Activated CD8-positive, alpha-beta memory T cell treated with anti-CD3 and anti-CD28 coated beads, Interleukin-2, amount 10 ng/mL, durations not matched to agents 7 days and 5 days (primary cell): ENCODE measurements at places on chromosomes 5 and 9.

DNA sequence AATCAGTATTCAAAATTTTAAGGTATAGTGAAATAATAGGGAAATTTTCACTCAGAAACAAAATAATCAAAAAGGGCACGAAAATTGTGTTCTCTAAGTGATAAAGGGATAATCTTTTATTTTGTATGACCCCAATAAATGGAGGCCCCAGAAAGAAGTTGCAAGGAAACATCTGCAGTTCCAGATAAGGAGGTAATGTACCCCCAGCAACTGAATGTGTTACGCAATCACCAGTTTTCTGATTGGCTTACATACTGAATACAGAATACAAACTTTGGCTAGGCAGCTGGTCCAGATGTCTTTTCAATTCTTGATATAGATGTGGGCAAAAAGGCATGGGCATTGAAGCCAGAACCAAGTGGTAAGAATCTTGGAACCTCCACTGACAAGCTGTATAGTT, 1.7 kb upstream of the TOPORS start:
- no peak for DNase-seq

DNA sequence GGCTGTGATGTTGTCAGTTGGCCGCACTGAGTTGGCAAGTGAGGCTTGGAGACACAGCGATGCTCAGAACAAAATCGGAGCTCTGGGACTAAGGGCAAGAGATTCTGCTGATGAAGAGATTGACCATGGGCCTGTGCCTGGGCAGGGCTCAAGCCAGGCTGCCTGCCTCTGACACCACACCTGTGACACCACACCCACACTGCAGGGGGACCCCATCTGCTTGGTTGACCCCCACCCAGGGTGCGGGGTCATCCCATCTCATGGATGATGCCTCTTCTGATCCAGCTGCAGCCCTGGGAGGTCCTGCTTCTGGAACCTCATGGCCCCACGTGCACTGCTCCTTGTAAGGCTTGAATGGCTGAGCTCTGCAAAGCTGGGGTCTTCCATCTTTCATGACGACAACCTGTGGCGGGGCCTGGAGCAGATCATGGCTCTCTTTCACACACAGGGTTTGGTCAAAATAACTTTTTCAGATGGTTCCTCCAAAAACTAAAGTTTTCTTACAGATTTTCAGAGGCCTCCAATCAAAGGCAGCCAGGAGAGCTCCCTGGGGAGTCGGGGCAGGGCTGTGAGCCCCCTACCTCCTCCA, 185.2 kb downstream of the GADD45G start:
- DNase-seq: no peak

DNA sequence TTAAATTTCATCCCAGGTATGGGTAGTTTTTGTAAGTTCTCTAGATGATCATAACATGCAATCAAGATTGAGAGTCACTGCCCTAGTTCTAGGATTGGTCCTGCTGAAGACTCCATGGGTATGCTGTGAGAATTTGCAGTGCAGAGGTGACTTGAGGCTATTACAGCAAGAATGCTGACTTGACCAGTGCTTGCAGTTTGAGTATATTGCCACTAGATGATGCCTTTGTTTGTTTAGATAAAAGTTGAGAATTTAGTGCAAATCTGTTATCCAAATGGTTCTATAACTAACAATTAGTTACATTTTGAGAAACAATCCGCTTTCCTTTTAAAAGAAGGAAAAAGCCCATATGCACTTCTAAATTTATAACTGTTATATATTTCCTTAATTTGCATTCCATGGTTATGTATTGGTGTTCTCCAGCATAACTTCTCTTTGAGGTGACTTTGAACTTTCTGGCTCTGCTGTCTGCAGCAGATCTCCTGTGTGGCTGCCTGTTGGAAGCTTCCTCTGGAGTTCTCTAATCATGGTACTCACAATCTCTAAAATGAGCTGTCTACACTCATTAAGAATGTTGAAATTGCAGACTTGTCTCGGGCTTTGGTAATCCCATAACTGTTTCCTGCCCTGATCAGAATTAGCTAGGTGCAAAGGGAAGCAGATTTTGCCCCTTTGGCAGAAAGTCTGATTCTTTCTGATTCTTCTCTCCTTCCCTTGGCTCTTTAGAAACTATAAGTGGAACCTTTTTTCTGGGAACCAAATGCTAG, 24.9 kb downstream of the MELK start:
- no peak for DNase-seq

GRCh38 chr5:40988746-40989510, 79.6 kb downstream of the C7 start:
- DNase-seq: no peak

GRCh38 chr5:73902327-73903051, 276.5 kb downstream of the ARHGEF28 start:
- no peak for DNase-seq

- no peak for DNase-seq
These were observed 13.7 kb downstream of the ADAMTSL1 start for GRCh38 chr9:18487611-18488010.

DNA sequence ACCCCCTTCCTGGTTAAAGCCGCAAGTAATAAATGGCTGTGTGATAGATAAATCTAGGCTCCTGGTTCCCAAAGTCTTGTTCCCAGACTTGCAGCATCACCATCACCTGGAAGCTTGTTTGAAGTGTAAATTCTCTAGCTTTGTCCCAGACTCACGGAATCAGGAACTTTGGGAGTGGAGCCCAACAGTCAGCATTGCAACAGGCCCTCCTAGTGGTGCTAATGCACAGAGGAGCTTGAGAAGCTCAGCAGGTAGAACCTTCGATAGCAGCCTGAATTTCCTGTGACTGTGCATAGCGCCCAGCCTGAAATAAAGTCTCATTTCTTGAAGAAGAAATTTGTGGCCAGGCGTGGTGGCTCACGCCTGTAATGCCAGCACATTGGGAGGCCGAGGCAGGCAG, 30.3 kb upstream of the MELK start:
- no peak for DNase-seq

DNA sequence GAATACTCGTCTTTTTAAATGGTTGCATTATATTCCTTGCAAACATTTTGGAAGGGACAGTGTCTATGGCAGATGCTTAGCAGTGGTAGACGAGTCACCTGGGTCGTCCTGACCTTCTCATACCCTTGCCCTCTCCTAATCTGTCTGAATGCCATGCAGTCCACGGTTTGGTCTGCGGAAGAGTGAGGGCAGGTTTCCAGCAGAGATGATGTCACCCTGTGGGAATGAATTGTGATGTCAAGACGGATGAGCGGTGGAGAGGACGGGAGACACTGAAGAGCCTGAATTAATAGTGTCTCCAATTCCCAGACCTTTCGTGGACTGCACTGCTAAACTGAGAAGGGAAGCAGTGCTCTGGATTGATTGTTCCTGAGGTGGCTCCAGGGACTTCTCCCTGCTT, 329.0 kb upstream of the PANK3 start:
- DNase-seq: no peak

GRCh38 chr9:95211028-95211427, 106.5 kb downstream of the FANCC start:
- no peak for DNase-seq

- DNase-seq: no peak
These were observed 102.5 kb downstream of the CAMSAP1 start for GRCh38 chr9:135804581-135805421.

- DNase-seq: no peak
These were observed 286.3 kb downstream of the NNT start for GRCh38 chr5:43889233-43889632.

DNA sequence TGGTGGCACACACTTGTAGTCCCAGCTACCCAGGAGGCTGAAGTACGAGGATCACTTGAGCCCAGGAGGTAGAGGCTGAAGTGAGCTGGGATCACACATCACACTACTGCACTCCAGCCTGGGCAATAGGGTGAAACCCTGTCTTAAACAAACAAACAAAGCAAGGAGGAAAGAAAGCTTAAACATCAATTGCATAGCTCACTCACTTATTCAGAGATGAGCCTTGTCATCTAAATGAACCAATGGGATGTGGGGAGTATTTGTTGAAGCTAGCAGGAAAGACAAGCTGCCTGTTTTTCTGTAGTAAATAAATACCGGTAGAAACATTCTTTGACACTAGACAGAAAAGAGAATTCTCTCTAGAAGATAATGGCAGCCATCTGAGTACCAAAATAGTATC, 161.0 kb upstream of the SLC12A2 start:
- no peak for DNase-seq

DNA sequence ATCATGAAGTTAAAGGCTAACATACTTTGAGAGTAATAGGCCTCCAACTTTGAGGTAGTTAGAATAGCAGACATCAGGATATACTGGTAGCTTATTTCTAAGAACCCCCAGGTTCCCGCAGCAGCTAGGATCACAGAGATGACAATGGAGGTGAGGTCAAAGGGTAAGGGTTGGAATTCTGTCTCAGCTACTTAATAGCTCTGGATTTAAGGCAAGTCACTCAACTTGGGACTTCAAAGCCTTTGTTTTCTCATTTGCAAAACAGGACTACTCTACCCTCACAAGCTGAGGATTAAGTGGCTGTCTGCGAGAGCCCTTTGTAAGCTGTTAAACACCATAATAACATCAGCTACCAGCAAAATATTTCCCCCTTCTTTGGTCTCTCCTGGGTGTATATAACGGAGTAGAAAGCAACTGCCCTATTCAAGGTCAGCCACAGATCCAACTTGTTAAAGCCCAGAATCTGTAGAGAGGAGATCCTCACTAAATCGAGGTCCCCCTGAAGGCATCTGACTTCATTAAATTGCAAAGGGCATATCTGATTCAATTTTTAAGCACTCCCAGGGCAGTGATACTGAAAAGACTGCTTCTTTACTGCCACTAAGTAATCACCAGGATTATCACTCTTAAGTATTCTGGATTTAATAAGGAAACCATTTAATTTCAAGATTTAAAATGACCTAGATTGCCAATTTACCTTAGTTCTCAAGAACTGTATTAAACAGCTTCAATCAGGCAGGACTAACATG, 104.7 kb downstream of the DCP2 start:
- no peak for DNase-seq

DNA sequence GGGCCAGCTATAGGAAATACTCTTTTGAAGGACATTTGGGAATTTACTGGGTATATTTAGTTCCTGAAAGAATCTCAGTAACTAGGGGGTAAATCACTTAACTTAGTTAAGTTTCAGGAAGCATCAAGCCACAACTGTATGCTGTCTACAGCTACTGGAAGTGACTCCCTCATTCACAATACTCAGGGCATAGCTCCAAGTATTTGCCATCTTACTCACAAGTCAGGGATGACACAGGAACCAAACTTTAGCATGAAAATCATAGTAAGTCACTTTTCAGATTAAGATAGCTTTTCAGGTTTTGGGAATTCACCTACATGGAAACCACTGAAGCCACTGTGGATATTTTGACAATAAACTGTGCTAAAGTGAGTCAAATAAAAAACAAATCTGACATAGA, 242.4 kb upstream of the ATP10B start:
- DNase-seq: no peak

GRCh38 chr9:93189369-93190132, 5.6 kb downstream of the WNK2 start:
- DNase-seq: no peak

- DNase-seq: no peak
These were observed 27.8 kb upstream of the SLC44A1 start for GRCh38 chr9:105216440-105217178.

DNA sequence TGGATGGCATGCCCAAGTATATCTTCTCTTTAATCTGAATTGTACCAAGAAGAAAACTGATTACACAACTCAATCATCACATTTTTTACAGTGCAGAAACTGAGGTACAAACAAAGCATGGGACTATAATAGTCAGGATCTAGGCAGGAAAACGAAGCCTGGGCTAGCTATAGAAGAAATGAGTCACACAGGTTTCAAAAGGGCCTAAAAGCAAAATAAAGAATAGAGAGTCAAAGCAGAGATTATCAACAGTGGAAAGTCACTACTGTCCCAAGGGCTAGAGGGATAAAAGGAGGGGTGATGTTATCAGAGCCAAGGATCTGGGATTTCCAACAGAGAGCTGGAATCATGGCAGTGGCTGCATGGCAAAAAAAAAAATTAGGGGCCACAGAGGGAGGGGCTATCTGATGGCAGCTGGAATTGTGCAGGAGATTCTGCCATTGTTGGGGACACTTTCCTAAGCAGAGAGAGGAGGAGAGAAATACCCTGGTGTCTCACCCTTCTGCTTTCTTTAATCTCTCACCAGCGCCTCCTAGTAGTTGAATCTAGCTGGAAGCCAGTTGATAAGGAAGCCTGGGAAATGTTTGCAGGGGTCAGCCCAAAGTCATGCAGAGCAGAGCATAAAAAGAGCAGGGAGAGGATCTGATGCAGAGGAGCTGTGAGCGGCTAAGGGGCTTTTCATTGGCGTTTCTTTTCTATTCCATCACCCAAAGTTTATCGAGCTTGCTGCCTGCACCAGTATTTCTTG, 343.2 kb downstream of the ACTL7B start:
- DNase-seq: no peak

DNA sequence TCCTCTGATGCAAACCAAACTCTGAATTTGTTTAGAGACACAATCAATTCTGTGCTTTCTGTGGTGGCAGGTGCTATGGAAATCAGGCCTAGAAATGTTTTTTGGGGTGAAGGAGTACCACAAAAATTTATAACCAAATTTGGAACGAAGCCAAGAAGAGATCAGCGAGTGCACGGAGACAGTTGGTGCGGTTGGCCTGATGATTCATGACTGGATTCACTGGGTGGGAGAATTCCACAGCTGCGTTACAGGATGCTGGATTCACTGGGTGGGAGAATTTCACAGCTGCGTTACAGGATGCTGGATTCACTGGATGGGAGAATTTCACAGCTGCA, 135.6 kb upstream of the IRX4 start:
- peak; percentile 12 for DNase-seq

GRCh38 chr9:21320465-21320864, 14.7 kb downstream of the KLHL9 start:
- DNase-seq: no peak

DNA sequence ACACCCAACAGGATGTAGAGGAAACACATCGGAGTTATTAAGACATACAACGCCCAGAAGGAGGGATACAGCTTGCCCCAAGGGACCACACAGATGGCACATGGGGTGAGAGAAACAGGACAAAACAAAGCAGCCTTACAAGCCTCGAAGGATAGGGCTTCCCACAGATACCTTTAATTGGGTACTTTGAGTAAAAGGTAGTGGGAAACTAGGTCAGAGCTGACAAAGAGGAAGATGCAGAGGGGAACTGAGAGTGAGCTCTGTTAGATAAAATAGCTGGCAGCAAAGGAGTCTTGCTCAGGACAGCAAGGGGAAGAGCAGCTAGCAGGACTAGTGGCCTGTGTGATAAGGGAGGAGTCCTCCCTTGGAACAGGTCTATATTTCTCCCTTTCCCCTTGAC, 48.2 kb downstream of the OTP start:
- DNase-seq: no peak

DNA sequence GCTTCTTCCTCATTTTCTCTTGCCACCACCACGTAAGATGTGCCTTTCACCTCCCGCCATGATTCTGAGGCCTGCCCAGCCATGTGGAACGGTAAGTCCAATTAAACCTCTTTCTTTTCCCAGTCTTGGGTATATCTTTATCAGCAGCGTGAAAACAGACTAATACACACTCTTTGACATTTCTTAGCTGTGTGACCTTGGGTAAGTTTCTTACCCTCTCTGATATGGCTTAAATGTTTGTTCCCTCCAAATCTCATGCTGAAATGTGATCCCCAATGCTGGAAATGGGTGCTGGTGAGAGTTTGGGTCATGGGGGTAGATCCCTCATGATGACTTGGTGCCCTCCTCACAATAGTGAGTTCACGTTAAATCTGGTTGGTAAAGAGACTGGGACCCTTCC, 188.8 kb upstream of the IRX4 start:
- DNase-seq: no peak

GRCh38 chr5:168288349-168289245, 2.8 kb upstream of the WWC1 start:
- no peak for DNase-seq
